T-cell (primary cell): ENCODE measurements at places on chromosomes 6 and 20. TPM values are rescaled to one million over a fixed set of nuclear protein-coding genes. Genes with fewer than 3 reads are reported as not detected.

- DNase-seq: no peak
These were observed 124.3 kb upstream of the TMEM170B start for GRCh38 chr6:11413117-11413687.

DNA sequence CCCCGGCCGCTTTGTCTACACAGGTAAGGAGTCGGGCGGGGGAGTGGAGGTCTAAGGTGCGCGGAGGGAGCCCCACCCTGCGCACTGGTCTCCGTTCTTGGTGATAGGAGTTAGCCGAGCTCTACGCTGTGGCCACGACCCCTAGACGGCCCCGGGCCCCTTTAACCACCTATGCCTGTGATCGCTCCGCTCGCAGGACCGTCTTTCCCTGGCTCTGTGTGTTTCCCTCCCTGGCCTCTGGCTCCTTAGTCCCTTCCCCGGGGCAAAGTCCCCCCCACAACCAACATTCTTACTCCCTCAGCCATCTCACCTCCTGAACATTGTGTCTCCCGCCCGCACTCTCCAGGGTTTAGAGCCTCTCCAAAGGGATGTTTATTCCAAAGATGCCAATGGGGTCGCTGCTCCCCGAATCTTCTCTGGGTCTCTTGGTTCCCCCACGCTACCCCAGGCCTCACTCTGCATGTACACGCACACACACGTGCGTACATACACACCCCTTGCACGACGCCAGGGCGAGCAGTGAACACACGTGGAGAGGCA lies 50.4 kb downstream of the CPXM1 start:
- DNase-seq: no peak

- DNase-seq: no peak
These were observed 132.7 kb upstream of the GMDS start for GRCh38 chr6:2378046-2378657.

DNA sequence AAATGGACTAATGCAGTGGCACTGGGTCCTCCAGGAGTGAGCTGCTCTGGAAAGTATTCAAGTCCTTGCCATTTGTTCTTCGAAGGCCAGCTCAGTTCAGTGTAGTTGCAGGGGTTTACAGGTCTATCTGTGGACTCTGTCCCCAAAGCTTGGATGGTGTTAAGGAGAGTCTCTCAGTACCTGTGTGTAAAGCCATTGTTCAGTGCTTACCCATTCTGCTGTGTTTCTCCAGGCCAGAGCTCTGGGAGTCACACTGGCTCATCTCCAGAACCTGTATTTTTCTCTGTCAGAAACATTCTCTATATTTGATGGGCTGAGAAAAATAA lies 66.6 kb downstream of the DTD1 start:
- no peak for DNase-seq

DNA sequence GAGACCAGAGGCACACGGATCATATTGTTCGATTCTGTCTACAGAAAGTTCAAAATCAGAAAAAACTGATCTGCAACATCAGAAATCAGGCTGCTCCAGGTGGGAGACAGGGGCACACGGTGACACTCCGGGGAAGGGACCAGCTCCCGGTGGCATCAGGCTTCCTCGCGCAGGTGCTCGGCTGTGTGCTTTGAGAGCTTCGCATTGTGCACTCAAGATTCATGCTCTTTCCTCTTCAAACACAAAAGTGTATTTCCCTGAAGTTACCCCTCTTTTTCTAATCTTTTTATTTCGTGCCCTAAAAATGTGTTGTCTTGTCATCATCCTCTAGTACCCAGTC lies 108.1 kb downstream of the DLL1 start:
- DNase-seq: no peak

DNA sequence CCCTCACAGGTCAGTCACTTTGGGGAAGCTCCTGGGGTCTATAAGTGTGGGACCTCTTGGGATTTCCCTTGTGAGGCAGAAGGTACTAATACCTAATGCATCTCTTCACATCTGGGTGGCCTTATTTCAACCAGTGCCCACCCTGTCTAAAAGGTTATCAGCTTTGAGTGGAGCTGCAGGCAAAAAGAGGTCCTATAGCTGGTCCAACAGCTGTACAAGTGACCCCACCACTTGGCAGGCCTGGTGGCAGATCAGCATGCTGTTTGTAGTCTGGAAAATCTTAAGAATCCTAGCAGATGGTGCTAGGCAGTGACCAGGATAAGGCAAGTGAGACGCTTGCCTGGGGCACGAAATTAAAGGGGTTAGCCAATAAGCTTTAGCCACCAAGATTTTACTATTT lies 51.6 kb upstream of the GTSF1L start:
- DNase-seq: no peak

DNA sequence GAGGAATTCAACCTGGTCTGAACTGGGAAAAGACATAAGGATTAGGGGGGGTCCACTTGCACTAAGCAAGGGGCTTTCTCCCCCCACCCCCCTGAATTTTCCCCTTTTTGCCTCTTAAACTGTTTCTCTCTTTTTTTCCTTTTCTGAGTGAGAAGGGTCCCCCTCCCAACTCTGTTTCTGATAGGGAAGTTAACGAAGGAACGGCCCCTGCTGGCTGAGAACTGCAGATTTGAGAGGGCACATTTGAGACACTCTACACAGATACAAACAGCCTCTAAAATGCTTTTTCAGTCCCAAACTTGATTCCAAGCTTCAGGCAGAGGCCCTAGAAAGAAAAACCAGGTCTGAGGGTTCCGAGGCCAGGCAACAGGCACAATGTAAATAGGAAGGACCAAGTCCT lies 91.7 kb downstream of the JARID2 start:
- no peak for DNase-seq

GRCh38 chr6:131807644-131808459 lies at the start of gene ENPP1:
Gene ENPP1, plus strand, starts transcription at chr6:131808020. Its CDS starts 16 bp downstream, at chr6:131808036.
- DNase-seq: peak; percentile 7

GRCh38 chr6:100833972-100834574 lies 47.1 kb downstream of the ASCC3 start:
- no peak for DNase-seq

GRCh38 chr20:33162753-33163152 lies 5.2 kb upstream of the BPIFA2 start:
- no peak for DNase-seq

GRCh38 chr6:4777394-4777935 lies 1.3 kb downstream of the CDYL start:
- DNase-seq: no peak

DNA sequence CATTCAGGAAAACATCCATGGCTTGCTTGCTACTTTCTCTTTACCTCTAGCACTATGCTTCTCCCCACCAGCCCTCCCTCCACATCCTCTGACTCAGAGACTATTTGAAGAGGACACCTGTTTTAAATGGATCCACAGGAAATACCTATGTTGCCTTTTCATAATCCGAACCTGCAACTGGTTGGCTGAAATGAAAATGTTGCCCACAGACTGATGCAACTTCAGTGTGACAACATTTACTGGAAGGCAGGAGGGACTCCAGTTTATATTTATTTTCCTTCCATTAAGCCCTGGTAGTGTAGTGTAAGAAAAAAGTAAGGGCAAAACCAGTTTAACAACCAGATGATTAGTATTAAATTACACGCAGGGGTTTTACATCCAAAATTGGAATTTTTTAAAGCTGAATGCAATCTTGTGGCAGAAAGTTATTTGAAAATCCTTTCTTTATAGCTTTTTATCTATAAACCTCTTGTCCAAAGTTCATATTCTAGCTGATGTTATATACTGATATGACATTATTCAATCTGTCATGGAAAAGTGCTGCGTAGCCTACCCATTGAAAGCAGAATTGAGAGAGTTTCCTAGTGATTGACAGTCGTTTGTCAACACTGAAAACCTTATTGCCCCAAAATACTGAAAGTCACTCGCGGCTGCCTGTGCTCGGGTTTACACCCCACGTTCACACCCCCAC lies 881 bp upstream of the AIG1 start:
- DNase-seq: peak; percentile 45

GRCh38 chr20:57435498-57436222 lies 44.5 kb downstream of the RBM38 start:
- DNase-seq: no peak

GRCh38 chr6:138944412-138944811 lies 43.6 kb downstream of the REPS1 start:
- no peak for DNase-seq

DNA sequence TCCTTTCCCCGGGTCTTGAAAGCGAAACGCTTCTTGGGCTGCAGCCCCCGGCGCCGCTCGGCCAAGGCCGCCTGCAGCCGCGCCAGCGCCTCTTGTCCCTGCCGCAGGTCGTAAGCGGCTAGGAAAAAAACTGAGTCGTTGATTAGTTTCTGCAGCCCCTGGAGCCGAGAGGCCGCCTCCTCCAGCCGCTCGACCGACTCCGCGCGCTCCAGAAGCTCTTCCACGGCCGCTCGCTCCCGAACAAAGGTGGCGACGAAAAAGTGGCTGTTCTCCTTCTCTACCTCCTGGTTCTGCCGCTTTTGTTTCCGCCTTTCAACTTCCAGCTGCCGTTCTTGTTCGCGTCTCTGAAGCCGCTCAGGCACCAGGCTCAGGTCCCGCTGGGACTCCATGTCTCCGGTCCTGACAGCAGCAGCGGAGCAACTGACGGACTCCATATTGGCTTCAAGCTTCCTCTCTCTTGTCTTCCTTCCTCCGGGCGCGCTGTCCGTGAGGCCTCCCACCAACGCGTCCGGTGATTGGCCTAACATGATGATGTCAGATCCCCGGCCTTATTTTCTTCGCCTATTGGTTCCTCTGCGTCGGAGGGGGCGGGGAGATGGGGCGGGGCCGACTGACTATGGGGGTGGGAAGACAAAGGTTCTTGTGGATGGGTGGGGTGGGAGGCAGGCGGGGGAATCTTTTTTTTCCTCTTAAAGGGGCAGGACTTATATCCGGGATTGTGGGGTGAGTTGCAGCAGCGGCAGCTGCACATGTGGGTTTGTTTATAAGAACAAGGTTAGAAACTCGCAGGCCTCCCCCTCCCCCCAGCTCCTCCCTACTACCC lies at the start of gene TBCC:
TSS of gene TBCC (minus strand) at position 464 of the 823 bp plus-strand sequence. CDS start at position 434, 30 bp downstream.
- DNase-seq: peak; percentile 96

- no peak for DNase-seq
These were observed 115.9 kb downstream of the CD24 start for GRCh38 chr6:106858653-106859092.

GRCh38 chr6:70520575-70520974 lies 46.2 kb upstream of the SDHAF4 start:
- no peak for DNase-seq

GRCh38 chr20:63463400-63464288 lies 8.8 kb downstream of the KCNQ2 start:
- DNase-seq: no peak

- no peak for DNase-seq
These were observed 144.6 kb upstream of the BMP5 start for GRCh38 chr6:56019973-56020372.

- no peak for DNase-seq
These were observed 58.0 kb downstream of the CD2AP start for GRCh38 chr6:47535316-47536225.

- DNase-seq: no peak
These were observed 6.6 kb upstream of the C20orf202 start for GRCh38 chr20:1196634-1197033.

LHFPL5 gene
- total RNA-seq: not detected

VEGFA gene
- total RNA-seq: 1.5 TPM

RHAG gene
- total RNA-seq: 0.66 TPM

MICB gene
- 16.1 TPM for total RNA-seq

LST1 gene
- total RNA-seq: 17.9 TPM

TCP11 gene
- not detected for total RNA-seq

TBXT gene
- not detected for total RNA-seq

B3GAT2 gene
- total RNA-seq: not detected
